Astrocyte of the cerebellum (primary cell): ENCODE measurements at places on chromosomes 16 and 17.

DNA sequence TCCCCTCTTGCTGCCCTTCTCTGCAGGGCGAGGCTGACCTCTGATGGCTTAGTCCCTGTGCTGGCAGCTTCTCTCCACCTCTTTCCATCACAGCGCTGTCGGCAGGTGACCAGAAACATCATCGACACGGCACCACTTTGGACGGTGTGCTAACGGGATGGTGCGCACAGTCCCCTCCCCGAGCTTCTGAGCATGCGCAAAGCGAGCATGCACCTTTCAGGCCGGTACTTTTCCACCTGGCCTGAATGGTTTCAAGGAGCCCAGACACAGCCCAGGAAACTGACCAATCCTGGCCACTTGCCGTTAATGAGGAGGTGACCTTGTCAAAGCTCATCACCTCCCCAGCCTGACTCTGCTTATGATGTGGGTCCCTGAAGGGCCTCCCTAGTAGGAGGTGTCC is 54.8 kb downstream of the MGAT5B start:
- DNase-seq = no peak

- no peak for DNase-seq
Measured at GRCh38 chr17:21252289-21252795, 868 bp downstream of the NATD1 start.

- DNase-seq = no peak
Measured at GRCh38 chr17:77445760-77446532, 305.2 kb downstream of the SEC14L1 start.

DNA sequence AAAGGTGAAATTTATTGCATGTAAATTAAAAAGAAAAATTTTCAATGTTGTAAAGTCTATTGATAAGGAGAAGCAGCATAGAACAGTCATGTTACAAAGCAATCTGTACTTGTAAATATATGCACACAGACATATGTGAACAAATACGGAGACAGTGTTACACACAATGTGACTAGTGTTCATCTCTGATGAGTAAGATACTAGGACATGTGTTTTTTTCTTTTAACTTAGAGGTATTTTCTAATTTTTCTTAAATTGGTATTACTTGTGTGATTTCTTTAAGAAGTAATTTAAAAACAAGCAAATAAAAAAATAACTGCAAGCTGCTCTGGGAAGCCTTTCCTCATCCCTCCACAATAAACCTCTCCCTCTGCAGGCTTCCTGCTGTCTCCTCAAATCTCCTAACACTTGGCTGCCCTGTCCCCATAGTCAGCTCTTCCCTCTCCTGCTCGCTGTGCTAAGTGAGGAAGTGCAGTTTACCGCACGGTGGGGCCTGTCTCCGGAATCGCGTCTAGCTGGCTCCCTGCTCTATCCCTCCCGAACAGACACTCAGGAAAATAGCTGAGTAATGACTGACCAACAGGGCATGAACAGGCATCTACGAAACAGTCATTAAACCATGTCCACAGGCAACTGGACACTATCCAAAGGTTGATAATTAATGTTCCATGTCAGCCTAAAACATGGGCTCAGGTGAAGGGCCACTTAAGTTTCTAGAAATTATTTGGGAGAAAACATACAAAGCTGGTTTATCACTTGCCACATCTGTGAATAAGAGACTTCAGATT is 35.9 kb downstream of the CMTM4 start:
- peak; percentile 57 for DNase-seq

DNA sequence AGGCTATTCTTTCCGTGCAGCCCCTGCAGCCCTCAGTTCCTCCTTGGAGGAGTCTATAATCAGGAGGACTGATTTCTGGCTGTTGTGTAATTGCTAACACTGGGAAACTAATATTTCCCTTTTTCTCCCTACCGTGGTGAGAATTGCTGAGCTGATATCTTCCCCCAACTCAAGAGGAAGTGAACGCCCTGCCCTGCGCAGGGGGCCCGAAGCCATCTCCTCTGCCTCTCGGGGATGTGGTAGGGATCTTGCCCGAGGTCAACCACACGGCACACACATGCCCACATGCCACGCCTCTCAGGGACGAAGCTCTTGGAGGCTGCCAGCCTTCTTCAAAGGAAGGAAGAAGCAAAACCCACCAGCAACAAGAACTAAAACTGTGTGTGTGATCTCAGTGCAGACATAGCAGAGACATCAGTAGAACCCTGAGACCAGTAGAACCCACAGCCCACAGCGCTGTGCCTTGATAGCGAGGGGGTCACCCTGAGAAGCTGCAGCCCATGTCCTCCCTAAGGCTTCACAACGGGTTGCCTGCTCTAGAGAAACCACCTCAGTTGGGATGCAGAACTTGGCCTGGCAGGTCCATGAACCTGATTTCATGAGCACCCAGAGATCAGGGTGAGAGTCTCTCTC is 8.9 kb upstream of the ULK2 start:
- no peak for DNase-seq

GRCh38 chr16:86243123-86243473 is 267.2 kb upstream of the FOXF1 start:
- no peak for DNase-seq

DNA sequence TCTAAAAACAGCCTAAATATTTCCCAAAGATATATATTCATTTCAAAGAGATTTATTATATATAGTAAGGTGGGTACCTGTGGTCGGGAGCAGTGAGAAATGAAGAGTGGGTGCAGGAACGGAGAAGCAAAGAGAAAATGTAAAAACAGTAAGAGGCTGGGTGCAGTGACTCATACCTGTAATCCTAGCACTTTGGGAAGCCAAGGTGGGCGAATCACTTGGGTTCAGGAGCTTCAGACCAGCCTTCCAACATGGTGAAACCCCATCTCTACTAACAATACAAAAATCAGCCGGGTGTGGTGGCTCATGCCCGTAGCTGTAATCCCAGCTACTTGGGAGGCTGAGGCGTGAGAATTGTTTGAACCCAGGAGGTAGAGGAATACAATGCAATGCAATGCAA is 257.1 kb downstream of the BCAS3 start:
- no peak for DNase-seq

- no peak for DNase-seq
Measured at GRCh38 chr16:11129378-11129781, 126.6 kb downstream of the SOCS1 start.

- DNase-seq = no peak
Measured at GRCh38 chr16:4277987-4278513, 5.2 kb upstream of the TFAP4 start.

- DNase-seq = no peak
Measured at GRCh38 chr16:9102943-9103342, 11.5 kb downstream of the HAPSTR1 start.

DNA sequence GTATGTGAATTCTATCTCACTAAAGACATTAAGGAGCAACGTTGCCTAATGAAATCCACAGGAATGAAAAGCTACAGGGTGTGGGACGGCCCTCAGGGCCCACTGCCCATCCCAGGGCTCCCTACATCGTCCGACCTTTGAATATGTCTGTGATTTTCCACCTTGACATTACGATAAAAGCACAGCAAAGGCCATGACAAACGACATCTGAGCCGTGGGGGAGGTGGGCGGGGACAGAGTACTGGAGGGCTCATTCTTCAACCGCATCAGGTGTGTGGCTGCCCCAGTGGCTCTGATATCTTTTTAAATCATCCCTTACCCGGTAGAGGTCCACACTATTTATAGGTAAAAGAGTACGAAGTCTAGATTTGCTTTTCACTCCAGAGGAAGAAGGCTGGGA is 35.1 kb downstream of the LMF1 start:
- DNase-seq = no peak

DNA sequence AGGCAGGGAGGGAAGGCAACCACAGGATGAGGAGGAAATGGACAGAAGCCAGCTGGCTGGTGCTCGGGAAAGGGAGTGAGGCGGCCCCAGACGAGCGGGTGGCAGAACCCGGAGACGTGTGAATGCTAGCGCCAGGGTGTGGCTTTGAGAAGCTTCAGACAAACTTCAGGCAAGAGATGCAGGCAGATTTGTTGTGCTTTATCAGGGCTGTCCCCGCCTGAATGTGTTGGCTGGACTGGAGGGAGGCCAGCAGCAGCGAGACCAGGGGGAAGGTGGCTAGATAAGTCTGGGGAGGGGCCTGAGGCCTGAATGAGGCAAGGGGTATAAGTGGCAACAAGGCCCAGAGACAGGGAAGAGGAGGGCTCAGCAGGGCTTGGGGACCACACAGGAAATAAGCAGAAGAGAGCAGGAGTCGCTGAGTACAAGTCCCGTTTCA is 22.0 kb downstream of the CAMKK1 start:
- no peak for DNase-seq

GRCh38 chr17:72143245-72143644 is 22.4 kb downstream of the SOX9 start:
- no peak for DNase-seq

DNA sequence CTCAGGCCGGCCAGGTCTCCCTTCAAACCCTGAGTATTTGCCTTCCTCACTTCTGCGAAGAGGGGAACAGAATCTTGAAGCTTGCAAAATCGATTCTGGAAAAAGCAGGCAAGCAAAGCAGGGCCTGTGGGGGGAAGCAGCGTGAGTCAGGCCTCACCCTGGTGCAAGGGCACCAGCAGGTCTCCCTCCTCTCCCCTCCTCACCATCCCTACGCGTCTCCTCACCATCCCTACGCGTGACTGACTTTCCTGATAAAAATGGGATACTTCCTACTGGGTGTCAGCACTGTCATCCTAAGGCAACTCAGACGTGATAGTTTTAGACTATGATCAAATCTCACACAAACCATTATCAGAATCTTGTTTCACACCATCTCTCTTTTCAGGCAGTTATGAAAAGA is 12.1 kb downstream of the CMTM3 start:
- no peak for DNase-seq

DNA sequence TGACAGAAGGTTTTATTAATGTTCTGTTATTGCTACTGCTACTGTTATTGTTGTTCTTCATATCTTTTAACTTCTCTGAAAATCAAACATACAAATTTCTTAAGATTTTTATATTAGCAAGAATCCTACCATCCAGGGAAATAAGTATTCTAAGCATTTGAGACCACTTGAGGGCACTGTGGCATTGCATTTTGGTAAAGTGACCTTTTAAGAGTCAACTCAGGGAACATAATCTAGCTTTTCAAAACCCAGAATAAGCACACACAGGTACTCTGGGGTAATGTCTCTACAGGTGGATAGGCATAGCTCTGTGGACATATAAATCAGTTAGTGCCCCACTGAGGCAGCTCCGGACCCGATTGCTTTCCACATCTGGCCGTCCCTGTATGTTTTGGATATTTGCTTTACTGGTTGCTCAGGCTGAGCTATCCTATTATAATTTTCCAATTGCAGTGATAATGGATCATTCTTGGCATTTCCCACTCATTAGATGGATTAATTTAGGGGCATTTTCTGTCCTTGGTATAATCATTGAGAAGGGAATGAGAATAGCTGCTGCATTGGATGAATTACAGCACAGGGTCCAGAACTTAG is 1425.1 kb upstream of the CDH8 start:
- peak; percentile 60 for DNase-seq

DNA sequence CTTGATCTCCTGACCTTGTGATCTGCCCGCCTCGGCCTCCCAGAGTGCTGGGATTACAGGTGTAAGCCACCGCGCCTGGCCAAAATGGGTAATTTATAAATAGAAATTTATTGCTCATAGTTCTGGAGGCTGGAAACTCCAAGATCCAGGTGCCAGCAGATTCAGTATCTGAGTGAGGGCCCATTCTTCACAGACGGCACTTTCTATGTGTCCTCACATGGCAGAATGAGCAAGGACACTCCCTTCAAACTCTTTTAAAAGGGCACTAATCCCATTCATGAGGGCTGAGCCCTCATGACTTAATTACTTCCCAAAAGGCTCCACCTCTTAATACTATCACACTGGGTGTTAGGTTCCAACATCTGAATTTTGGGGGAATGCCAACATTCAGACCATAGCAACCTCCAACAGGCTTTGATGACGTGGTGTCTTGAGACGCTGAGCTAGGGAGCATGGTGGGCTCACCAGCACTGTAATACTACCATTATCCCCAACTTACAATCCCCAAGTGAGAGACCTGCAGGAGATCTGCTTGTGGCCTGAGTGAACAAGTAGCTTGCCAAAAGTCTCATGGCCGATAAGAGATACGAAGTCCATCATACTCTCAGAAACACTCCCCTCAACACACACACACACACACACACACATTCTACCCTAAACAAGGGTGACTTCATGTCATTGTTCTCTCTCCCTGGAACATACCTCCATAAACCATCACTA is 8.5 kb downstream of the CMTM4 start:
- DNase-seq = no peak

GRCh38 chr17:6084311-6085161 is 14.4 kb downstream of the WSCD1 start:
- DNase-seq = peak; percentile 47

- DNase-seq = no peak
Measured at GRCh38 chr17:67399676-67400075, 22.6 kb downstream of the PITPNC1 start.

DNA sequence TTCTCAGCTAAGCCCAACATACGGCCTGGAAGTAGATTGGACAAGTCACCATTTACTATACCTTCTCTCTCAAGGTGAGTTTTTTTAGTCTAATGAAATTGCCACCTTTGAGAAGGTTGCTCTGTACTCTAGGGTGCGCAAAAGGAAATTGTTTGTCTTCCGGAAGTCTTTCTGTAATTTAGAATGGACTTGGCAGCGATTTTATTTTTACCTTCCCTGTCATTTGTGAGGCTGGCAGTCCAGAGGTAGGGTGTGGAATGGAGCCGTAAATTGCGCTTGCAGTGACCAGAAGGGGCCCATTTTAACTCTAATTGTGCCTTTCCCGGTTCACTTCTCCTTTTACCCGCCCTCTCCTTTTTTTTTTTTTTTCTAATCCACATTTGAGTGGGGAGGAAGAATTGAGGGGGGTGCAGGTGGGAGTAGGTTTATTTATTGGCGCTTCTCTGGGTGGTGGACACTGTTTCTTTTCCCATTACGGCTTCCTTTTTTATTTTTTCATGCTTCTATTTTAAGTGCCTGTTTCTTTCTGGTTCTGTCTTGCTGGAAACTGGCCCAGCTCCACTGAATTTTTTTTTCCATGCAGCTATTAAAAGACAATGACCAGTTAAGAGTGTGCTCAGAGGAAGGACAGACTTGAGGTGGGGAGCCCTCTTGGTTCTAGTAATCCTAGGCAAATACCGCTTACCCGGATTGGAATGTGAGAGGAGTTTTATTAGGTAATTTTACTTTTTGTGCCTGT is 89.7 kb upstream of the CLEC18A start:
- peak; percentile 52 for DNase-seq

DNA sequence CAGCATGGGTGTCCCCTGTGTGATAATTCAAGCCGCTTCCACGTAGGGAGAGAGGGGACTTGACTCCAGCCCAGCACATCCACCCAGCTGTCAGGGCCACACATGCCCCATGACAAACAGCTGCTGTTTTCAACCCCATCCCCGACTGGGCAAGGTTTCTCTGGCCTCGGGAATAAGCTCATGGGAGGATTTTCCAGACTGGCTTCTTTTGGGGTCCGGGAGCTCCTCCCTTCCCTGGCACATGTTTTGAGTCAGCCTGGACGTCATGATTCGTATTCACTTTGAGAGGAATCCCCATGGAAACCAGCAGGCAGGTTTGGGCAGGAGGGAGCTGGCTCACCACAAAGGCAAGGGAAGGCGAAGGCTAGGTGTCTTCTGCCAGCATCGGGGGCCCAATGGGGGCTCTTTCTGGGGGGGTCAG is 156.4 kb downstream of the CMIP start:
- no peak for DNase-seq
